ENCODE measurements at places on chromosomes 4 and X.

GRCh38 chrX:140091125-140091886, 126.0 kb upstream of the CXorf66 start:
- DNase-seq, result no peak

- DNase-seq, result peak; percentile 52
These were observed 626.7 kb upstream of the BOD1L1 start for GRCh38 chr4:14254252-14254651.

GRCh38 chr4:155208258-155209054, at the start of gene NPY2R:
Gene NPY2R (plus strand): TSS chr4:155208636. CDS start chr4:155213940, 5,304 bp downstream.
- DNase-seq, result no peak

GRCh38 chr4:168537571-168537970, 40.7 kb downstream of the PALLD start:
- no peak for DNase-seq

DNA sequence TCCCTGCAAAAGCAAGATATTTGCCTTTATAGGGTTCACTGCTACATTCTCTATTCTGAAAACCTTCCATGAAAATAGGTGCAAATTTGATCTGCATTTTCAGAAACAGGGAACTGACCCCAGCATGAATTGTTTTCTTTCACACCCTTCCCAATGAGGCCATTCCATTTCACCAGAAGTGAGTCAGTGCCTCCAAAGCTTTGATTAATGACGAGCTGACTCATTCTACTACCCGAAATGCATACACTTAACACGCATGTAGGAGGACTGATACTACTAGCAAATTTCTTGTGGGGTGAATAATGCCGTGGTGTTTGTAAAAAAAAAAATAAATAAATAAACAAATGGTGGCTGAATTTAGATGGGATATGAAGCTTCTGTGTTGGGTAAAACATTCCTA, 146.9 kb upstream of the FGF13 start:
- DNase-seq, result no peak

DNA sequence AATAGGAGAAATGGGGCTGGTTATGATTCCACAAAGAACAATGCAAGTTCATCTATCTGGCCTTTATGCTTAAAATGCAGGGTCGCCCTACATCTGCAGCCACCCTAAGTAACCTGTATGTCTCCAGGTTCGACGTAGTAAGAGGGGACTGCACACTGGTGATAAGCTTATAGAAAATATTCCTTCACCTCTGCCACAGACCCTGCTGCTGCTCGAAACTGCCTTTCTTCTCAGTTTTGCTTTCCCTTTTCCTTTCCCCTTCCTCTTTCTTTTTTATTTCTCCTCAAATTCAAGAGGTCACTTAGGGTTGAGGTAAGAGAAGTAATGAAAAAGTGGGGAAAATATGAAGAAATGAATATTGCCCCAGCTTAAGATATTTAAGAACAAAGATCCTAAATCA, 123.5 kb downstream of the DCHS2 start:
- DNase-seq, result no peak

DNA sequence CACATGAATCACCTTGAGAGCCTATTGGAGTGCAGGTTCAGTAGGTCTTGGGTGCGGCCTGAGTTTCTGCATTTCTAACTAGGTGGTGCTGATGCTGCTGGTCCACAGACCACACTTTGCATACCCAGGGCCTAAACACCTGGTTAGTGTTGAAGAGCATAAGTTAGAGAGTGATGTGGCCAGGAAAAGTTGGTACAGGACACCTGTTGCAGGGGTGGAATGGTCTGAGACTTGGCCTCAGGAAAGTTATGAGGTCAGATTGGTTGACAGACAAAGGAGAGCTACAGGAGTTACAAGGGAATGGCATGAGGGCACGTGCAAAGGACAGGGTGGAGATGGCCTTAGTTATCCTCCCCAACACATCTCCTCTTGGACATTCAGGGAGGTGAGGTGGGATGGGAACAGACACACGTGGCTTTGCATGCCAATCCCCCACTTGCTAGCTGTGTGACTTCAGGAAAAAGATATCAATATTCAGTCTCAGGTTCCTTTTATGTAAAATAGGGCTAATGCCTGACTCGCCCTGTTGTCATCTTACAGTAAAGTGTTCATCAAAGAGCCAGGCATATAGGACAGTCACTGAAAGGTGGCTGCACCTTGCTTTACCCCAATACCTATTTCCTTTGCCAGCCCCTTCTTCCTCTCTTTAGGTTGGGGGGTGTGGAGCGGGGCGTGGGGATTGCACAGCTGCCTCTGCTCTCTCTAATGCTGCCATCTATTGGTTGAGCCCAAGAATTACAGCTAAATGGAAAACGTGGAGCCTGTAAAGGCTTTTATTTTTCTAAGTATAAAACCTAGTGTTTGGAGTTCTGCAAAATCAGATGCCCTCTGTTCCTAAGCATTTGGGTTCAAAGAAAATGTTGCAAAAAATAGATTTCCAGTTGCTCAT, 47.5 kb downstream of the ATG4A start:
- DNase-seq, result peak; percentile 27

GRCh38 chrX:78522601-78523000, 136.5 kb downstream of the RTL3 start:
- DNase-seq, result no peak

DNA sequence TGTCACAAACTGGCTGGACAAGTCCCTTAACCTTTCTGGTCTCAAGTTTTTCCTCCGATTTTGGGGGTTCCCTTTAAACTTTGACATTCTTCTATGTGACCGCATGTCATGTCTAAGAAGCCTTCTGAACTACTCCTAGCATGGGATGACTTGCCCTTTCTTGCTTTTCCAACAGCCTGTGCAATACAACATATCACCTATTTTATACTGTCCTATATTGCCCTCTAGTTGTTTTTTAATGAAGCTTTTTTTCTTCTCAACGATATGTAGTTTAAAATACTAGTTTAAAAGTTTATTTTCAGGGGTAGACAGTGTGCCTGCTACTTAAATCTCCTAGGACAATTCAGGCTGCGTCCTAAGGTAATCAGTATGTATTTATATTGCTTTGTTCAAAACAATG, 1.0 kb upstream of the IGBP1 start:
- no peak for DNase-seq

GRCh38 chrX:72095370-72095769, 36.3 kb downstream of the RTL5 start:
- no peak for DNase-seq

- DNase-seq, result peak; percentile 79
These were observed 326.4 kb downstream of the PPP3CA start for GRCh38 chr4:101020956-101021355.

DNA sequence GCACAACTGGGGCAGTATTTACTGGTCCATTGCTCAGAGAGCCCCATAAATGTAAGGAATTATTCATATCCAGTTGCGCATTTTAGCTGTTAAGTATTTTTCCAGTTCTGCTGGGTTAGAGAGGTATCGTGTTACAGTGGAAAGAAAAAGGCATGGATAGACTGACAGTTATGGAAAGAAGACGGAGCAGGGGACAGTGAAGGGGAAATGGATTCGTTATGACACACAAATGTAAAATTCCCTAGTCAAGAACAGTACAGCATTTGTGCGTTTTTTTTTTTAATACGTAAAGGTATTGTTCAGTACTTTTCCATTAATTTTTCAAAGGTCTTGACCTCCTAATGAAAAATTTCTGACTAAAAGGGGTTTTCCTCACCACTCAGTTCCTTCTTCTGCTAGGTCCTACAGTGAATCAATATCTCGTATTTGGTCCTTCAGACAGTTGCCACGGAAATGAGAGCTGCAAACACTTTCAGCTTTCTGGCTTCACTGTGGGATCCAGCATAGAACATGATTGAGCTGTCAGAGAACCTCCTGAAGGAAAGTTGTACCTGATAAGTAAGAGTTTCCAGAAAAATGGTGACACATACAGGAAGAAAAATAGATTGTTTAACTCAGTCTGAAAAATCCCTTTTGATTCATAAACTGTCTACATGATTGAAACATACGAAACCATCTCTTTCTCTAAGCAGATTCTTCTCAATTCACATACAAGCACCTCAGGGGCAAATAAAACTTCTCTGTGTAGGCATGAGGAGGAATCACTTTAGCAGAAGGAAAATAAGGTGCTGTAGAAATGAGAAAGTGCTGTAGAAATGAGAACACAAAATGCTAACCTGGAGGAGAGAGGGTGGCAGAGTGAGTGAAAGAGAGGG, 21.8 kb upstream of the BBS12 start:
- peak; percentile 47 for DNase-seq

GRCh38 chr4:4302416-4302815, 12.4 kb downstream of the ZBTB49 start:
- no peak for DNase-seq

- no peak for DNase-seq
These were observed 2.4 kb upstream of the NSUN7 start for GRCh38 chr4:40747207-40747835.

- DNase-seq, result no peak
These were observed 14.9 kb upstream of the ANKRD50 start for GRCh38 chr4:124727331-124727890.

DNA sequence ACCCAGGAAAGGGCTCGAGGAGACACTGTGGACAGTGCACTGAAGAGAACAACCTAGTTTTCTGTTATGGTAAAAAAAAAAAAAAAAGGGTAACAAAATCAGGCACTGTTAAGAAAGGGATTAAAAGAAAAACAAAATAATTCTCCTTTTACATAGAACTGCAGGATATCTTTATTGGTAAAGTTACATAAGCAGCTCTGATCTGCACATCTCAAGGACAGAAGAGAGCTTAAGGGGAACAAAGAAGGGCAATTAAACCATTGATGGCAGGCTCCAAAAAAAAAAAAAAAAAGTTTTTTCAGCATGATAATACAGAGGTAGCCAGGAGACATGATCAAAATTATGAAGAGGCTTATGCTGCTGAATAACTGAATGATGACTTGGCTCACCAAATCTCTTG, 85.0 kb downstream of the HDAC8 start:
- no peak for DNase-seq

GRCh38 chr4:147076179-147076578, 130.5 kb upstream of the TTC29 start:
- DNase-seq, result no peak

GRCh38 chr4:106032851-106033286, 137.6 kb downstream of the NPNT start:
- no peak for DNase-seq

DNA sequence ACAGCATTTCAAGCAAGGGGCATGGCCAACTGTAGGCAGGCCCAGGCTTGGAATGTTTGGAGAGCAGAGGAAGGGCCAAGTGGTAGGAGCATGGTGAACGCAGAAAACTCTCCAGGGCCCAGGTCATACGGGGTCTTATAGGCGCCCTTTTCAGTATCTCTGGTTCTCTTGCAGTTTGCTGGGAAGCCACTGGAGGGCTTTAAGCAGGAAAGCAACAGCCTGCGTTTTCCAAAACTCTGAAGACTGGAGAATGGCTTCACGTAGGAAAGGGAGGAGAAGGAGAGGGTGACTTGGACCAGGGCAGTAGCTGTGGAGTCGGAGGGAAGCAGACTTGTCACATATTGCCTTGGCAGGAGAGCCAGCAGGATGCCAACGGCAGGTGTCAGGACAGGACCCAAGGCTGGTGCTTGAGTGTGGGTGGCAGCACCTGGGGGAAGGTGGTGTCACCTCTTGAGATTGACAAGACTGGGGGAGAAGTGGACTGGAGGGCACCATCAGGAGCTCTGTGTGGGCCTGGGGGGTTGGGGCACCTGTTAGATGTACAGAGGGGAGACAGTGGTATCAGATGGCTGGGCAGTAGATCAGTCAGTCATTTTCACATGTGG, 21.9 kb downstream of the TKTL1 start:
- peak; percentile 28 for DNase-seq

- DNase-seq, result no peak
These were observed 220.3 kb downstream of the OR13H1 start for GRCh38 chrX:131764216-131764615.

GRCh38 chr4:38687571-38688011, 23.6 kb downstream of the KLF3 start:
- peak; percentile 48 for DNase-seq

DNA sequence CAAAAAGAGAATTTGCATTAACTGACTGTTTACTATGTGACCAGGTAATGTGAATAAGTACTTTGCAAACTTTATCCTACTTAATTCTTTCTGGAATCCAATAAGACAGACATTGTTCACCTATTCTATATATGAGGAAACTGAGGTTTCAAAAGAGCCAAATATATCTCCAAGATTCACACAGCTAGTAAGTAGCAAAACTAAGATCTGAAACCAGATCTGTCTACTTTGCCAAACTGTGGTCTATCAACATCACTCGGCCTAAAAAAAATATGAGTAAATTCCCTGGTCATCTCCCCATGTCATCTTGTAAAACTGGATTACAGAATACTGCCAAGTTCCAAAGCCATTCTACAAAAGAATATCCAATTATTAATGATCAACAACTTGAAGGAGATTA, 52.8 kb downstream of the ANAPC10 start:
- no peak for DNase-seq

GRCh38 chr4:1674682-1675081, 9.4 kb downstream of the FAM53A start:
- DNase-seq, result peak; percentile 48

- no peak for DNase-seq
These were observed 1.2 kb upstream of the DNAJB14 start for GRCh38 chr4:99947608-99948007.

DNA sequence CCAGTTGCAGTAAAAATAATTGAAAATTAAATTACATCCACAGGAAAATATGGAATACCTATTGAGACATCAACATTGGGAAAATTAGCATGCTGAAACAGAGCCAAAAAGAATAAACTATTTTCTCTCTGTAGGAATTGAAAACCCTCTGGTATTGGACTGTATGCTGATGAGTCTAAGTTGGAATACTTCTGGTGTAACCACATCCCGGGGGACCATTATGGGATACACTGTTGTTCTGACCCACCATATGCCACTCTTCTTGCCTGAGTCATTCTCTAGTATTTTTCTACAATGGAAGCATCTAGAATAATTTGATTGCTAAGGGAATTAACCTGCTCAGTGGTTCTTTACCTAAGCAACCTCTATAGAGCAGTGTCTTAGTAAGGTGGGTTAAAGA, 640.7 kb upstream of the AGA start:
- DNase-seq, result no peak

- DNase-seq, result no peak
These were observed 5.0 kb upstream of the NSD2 start for GRCh38 chr4:1866189-1866661.

All from choroid plexus epithelial cell (primary cell).